ENCODE measurements at places on chromosomes 2 and 18.

- no peak for DNase-seq
These were observed 50.5 kb upstream of the TSPYL6 start for GRCh38 chr2:54306556-54306955.

GRCh38 chr2:175362331-175362730 is 180.8 kb upstream of the ATP5MC3 start:
- DNase-seq, result no peak

- peak; percentile 65 for DNase-seq
These were observed 311.8 kb downstream of the LNPK start for GRCh38 chr2:175690113-175690837.

DNA sequence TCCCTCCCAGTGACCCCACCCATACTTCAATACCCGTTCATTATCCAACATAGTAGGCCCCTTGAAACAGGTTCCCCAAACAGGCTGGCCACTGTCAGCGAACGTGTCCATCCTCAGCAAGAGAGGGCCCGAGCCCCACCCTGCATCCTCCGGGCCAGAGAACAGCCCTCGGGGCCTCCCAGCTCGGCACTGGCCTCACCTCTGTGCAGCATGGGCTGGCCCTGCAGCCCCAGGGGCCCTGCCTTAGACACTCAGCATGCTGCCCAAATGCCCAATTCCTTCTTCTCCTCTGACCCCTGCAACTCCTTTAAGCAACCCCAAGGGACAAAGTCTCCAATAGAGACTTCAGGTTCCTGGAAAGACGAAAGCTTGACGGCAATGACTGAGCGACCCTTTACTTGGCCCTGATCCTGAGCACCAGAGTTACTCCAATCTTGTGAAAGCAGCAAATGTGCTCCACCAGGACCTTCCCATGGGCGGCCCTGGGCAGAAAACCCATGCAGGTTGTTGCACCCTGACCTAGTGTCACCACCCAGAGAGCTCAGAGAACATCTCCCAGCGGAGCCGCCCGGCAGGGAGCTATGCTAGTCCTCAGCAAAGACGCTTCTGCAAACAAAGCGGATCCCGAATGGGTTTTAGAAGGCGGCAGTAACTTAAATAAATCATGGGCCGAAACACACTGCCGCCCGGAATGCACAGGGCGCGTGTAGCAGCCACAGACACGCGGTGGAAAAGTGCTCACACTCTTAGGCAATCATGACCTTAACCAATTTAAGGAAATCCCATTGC is 782 bp downstream of the COL6A3 start:
- DNase-seq, result no peak

GRCh38 chr2:143950704-143951103 is 569.2 kb downstream of the ZEB2 start:
- DNase-seq, result no peak

- DNase-seq, result no peak
These were observed 339.4 kb downstream of the CMPK2 start for GRCh38 chr2:6526093-6526824.

DNA sequence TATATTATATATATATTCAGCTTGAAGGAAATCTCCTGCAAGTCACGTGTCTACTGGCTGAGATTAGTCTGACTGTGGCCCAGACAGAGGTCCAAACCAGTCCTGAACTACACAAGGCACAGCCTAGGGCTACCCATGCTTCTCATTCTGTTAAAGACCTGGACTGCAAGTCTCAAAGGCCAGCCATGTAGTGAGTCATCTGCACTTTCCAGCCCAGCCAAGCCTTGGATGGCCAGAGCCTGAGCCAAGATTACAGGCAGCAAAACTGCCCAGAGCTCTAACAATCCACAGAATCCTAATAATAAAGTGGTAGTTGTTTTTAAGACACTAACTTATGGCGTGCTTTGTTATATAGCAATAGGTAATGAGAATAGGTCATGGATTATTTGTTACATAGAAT is 259.6 kb downstream of the SS18 start:
- no peak for DNase-seq

DNA sequence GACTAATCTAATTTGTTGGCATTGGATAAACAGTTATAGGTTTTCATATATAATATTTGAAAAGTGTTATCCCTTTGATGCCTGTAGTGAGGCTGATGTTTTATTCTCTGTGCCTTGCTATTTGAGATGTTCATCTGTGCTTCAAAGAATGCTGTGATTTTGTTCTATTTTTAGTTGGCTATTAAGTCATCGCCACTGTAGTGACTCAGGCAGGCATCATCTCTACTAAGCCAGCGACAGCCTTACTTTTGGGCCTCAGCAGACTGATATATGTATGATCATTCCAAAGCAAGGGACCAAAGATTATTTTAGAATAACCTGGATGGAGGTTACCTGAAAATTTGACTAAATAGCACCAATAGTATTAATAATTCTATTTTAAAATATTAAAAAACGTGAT is 1674.5 kb upstream of the NXPH2 start:
- no peak for DNase-seq
